ENCODE measurements at places on chromosomes 11 and 22. TPM values are rescaled to one million over a fixed set of nuclear protein-coding genes. Genes with fewer than 3 reads are reported as not detected.
A peak's percentile ranks its signal among the peaks of the same experiment; 100 is the strongest.

DNA sequence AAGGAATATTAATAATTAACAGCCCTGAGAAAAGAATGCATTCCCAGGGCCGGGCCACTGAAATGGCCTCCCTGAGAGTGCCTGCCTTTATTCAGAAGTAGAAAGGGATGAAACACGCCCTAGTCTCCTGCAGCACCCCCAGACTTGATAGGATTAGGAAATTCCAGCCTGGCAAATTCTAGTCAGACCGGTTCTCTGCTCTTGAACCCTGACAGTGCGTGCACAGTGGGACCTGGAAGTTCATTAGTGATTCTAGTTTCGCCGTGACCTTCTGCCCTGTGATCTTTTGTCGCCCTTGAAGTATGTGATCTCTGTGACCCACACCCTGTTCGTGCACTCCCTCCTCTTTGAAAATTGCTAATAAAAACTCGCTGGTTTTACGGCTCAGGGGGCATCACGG lies 2.1 kb upstream of the GSTP1 start:
- DNase-seq, result no peak

DNA sequence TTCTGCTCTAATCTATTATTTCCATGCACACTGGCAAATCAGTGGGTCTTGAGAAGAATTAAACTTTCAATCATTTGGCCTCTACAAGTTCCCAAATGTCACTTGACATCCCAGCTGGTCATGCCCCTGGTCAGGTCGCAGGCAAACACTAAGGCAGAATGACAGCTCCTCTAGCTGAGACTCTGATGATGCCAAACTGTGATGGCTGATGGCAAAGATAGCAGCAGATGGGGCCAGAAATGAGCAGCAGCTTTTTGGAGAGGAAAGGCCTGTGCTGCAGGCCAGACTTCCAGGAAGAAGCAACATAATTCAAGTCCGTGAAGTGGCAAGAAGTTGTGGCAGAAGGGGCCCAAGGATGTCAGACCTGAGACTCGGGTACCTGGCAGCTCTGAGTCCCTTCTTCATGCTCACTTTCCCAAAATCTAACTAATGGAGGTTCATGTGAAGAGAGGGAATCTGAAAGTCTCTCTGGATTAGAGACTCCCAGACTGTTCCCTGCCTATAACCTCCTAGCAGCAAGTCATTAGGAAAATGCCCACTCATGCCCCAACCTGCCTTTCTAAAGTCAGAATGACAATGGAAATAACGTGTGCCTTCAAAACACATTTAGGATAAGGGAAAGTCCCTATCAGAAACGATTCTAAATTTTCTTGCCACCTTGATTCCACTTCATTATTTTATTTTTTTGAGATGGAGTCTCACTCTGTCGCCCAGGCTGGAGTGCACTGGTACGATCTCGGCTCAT lies 9.4 kb upstream of the PMM1 start:
- DNase-seq, result no peak

- DNase-seq, result no peak
Observed at GRCh38 chr11:13552784-13553183, 57.0 kb upstream of the PTH start.

DNA sequence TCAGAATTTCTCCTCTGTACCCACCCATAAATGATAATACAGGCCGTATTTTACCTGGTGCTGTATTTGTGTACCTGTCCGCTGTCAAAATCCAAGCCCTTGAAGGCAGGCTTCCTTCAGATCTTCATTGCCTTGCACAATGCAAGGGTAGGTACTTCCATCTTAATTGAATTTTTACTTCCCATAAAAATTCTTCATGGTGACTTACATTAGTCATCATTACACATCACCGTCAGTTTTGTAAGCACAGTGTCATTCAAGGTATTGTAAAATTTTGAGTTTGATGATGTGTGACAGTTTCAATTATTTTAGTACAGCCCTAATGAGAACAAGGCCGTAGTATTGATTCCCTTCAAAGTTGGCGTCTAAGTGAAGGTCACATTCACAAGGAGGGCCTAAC lies 770 bp upstream of the TSG101 start:
- peak; percentile 69 for DNase-seq

DNA sequence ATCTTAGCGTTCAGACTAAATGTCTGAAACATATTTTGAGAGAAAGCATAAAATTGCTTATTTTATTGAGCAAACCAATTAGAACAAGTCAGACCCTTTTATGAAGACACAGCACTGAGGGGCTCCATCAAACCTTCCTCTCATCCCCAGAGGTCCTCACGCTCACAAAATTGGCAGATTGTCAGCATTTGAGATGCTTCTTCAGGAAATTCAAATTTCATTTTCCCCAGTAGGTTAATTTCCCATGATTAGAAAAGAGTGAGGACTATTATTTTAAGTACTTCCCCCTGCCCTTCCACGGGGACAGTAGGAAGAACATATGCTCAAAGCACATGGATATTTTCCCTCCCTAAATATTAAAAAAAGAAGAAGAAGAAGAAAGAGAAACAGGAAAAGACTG lies 851.8 kb downstream of the BRD1 start:
- DNase-seq, result no peak

GRCh38 chr11:63832336-63832735 lies 6.6 kb upstream of the MARK2 start:
- DNase-seq, result no peak

DNA sequence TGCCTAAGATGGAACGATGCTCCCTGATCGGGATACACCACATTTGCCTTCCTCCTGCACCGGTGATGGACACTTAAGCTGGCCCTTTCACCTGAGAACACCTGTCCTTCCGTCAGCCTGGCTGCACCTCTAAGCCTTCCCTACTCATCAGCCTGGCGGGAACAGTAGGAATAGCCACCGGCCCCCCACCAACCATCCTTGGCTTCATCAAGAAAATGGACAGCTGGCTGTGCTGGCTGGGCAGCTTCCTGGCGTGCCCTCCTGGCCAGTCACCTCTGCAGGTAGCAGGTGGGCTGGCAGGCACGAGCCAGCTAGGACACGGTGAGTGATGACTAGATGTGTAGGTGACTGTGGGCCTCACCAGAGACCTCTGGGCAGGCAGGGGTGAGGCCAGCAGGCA lies 142.8 kb downstream of the CTTN start:
- no peak for DNase-seq

DNA sequence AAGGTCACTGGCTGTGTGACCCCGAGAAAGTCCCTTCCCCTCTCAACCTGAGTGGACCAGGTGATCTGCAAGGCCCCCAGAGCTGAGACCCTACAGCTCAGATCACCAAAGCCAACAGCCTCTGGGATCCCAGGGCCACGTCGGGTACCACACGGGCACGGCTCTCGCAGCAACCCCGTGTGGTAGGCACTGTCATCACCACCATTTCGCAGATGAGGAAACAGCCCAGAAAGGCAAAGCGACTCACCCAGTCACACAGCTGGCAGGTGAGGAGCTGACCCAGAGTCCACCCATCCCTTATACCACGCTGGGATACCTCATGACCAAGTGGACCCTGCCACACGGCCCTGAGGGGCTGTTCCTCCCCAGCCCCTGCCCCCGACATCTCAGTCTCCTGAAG lies 2.8 kb downstream of the ATP5MGL start:
- no peak for DNase-seq

GRCh38 chr11:8352103-8352875 lies 88.6 kb upstream of the LMO1 start:
- no peak for DNase-seq

GRCh38 chr11:133078591-133079404 lies 453.5 kb downstream of the OPCML start:
- peak; percentile 38 for DNase-seq

- no peak for DNase-seq
Observed at GRCh38 chr11:22407267-22407666, 69.1 kb downstream of the SLC17A6 start.

GRCh38 chr22:36891646-36892045 lies 21.8 kb upstream of the CSF2RB start:
- no peak for DNase-seq

- DNase-seq, result no peak
Observed at GRCh38 chr11:67261946-67262681, 4.2 kb upstream of the GRK2 start.

The BIRC2 gene
- 133 TPM for total RNA-seq

The ASPHD2 gene
- total RNA-seq, result 3.8 TPM

The HTR3B gene
- not detected for total RNA-seq

The OR5B21 gene
- total RNA-seq, result not detected

The OR8G5 gene
- total RNA-seq, result not detected

The OR6A2 gene
- total RNA-seq, result not detected
